Stimulated activated CD4-positive, alpha-beta T cell treated with anti-CD3 and anti-CD28 coated beads, Interleukin-15, amount 100 ng/mL, for 24 hours (primary cell): ENCODE measurements at places on chromosomes 7 and 10.

- no peak for DNase-seq
These were observed 4.9 kb downstream of the KIAA1217 start for GRCh38 chr10:24213881-24214280.

GRCh38 chr7:46932676-46933424 lies 649.1 kb downstream of the TNS3 start:
- DNase-seq, result no peak

GRCh38 chr10:3000048-3000447 lies 67.3 kb upstream of the PFKP start:
- no peak for DNase-seq

DNA sequence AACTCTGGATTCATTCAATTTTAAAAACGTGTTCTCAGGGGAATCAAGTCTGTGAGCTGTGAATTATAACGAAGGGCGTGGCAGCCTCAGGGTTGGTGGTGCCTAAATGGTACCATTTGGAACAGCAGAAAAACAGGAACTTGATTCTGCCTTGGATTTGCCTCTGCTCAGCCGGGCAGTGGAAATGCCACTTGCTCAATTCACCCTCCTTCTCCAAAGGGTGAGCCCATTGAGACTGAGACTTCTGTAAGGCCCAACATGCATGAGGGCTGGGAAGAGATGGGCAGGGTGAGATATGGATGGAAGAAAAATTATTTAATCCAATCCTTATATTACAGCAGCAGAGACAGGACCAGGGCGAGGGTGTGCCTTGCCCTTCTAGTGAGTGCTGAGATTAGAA lies 107.1 kb upstream of the HABP2 start:
- no peak for DNase-seq

GRCh38 chr10:3552281-3552680 lies 232.7 kb downstream of the KLF6 start:
- no peak for DNase-seq

DNA sequence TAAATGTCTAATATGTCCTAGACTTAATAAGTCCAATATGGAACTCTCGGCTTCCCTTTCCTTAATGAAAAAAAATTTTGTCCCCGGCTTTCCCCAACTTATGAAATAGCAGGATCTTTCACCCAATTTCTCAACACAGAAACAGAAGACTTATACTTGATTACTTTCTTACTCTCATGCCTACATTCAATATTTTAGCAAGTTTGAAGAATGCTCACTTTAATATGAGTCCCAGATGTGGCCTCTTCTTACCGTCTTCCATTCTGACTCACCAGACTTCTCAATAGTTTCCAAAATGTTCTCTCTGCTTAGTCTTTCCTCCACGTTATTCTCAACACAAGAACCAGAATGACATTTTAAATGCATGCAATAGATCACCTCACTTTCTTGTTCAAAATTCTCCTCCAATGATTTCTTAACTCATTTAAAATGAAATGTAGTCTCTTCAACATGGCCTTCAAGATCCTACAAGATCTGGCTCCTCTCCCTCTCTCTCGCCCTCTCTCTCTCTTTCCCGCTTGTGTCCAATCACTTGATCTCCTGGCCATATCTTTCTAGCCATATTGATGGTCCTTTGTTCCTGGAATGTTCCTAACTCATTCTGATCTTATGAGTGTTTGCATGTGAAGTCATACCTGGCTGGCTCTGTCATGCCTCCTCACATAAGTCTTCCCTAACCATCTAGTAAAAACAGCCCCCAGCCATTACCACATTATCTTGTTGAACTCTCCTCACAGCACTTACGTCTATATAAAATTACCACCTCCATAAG lies 119.7 kb upstream of the FAM3C start:
- no peak for DNase-seq

DNA sequence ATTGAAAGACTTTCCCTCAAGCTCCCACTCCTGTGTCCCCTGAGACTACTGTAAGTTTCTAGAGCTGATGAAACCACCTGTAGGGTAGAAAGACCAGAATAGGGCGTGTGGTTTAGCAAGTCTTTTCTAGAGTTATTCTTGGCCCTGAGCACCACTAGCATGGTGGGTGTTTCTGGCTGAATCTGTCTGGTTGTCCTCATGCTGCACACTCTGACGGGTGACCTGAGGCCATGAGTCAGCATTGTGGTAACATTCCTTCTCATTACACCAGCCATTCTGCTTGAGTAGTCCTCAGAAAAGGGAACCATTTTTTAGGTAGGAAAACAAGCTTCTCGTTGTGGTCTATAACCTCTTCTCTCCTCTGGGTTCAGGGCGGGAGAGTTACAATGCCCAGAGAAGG lies 250.3 kb downstream of the SNX13 start:
- DNase-seq, result no peak

- no peak for DNase-seq
These were observed 711.1 kb upstream of the SEMA3D start for GRCh38 chr7:85897967-85898366.

- no peak for DNase-seq
These were observed 11.0 kb downstream of the RRP12 start for GRCh38 chr10:97390091-97390490.

- peak; percentile 24 for DNase-seq
These were observed 108.7 kb downstream of the TYW1 start for GRCh38 chr7:67105377-67105776.

DNA sequence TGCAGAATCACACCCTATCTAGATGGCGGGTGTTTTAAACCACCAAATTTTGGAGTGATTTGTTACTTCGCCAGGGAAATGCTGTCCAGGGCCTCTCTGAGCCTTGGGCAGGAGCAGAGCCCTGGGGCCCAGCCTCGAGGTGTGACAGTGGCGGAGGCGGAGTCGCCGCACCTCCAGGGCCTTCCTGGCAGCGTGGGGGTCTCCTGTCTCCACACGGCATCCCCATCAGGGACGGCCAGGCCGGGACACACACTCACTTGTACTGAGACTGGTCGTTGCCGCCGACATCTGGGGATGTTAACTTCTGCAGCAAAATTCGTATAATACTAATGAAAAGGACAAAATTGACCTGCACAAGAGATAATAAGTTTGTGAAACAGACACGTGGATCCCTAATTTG lies 110.7 kb downstream of the VIPR2 start:
- no peak for DNase-seq

- peak; percentile 60 for DNase-seq
These were observed 113.7 kb downstream of the BRAF start for GRCh38 chr7:140810830-140811556.
